Stimulated activated CD4-positive, alpha-beta T cell treated with anti-CD3 and anti-CD28 coated beads, TNF-alpha, amount 100 ng/mL, for 48 hours (primary cell): ENCODE measurements at places on chromosomes 11 and 22.
A peak's percentile ranks its signal among the peaks of the same experiment; 100 is the strongest.

DNA sequence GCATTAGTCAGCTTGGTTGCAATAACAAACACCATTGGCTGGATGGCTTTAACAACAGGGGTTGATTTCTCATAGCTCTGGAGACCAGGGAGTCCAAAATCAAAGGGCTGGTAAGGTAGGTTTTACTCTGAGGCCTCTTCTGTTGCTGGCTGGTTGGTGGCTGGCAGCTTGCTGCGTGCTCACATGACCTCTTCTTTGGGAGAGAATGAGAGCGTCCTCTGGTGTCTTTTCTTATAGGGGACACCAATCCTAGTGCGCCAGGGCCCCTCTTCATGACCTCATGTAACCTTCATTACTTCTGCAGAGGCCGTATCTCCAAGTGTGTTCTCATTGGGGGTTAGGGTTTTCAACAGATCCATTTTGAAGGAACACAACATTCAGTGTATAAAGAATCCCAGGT is 1308.3 kb downstream of the TBC1D22A start:
- no peak for DNase-seq

GRCh38 chr11:76589964-76590950 is 80.3 kb downstream of the LRRC32 start:
- no peak for DNase-seq

GRCh38 chr22:28268850-28269249 is 349.8 kb upstream of the PITPNB start:
- no peak for DNase-seq

- DNase-seq, result no peak
Observed at GRCh38 chr11:26144291-26144690, 187.6 kb upstream of the ANO3 start.

GRCh38 chr11:11620173-11620920 is 1.5 kb downstream of the GALNT18 start:
- peak; percentile 0 for DNase-seq

- DNase-seq, result no peak
Observed at GRCh38 chr22:17726928-17727897, 47.1 kb downstream of the BID start.

GRCh38 chr11:126543691-126544090 is 188.2 kb downstream of the ST3GAL4 start:
- DNase-seq, result no peak

DNA sequence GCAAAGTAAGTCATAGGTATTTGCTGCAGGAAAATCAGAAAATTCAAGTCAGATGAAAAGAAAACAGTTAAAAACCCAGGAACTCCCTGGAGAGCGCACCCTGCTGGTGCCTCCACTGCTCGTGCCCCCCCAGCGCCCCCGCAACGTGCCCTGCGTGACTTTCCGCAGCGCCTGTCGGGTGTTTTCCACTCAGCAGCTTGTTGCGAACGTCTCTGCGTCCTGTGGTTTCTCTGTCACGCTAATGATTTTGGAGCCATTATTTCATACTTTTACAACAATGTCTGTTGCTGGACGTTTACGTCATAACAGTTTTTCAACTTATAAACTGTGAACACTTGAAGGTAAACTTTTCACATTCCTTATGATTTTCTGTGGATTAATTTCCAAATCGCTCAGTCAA is 5.0 kb downstream of the CRELD2 start:
- DNase-seq, result no peak

DNA sequence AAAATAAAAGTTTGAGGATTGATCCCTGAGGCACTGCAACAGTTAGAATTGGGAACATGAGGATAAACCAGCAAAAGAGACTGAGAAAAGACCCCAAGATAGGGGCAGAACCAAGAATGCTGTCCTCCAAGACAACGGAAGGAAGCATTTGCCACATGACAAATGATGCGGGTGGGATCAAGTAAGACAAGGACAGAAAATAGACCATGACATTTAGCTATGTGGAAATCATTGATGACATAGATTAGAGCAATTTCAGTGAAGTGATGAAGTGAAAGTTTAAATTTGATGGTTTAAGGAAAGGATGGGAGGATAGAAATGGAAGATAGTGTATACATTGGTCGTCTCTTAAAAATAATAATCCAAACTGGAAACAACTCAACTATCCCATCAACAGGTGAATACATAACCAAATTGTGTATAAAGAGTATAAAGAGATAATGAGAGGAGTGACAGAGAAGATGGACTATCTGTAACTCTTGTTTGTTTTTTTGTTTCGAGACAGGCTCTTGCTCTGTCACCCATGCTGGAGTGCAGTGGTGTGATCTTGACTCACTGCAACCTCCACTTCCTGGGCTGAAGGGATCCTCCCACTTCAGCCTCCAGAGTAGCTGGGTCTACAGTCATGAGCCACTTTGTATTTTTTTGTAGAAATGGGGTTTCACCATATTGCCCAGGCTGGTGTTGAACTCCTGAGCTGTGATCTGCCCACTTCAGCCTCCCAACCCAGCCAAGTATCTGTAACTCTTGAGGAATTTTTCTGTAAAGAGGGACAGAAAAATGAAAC is 48.7 kb upstream of the FDX1 start:
- DNase-seq, result no peak
